ENCODE measurements at places on chromosomes 12 and 14.

- DNase-seq = no peak
These were observed 12.6 kb upstream of the DDX47 start for GRCh38 chr12:12800406-12801180.

DNA sequence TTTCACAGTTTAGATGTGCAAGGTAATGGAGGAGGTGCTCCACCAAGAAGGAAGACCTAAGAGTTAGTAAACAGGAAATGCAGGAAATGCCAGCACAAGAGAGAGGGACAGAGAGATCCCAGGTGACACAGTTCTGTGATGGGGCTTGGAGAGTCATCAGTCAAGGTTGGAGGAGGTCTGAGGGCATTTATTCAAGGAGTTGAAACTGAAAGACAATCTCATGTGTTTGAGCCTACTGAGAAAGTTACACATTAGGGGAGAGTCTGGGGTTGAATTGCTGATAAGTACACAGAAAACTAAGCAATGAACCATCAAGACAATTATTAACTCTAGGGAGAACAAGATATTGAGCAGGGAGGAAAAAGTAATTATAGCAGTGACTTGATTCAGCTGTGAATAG, 138.5 kb downstream of the ANO6 start:
- DNase-seq = no peak

- no peak for DNase-seq
These were observed 64.2 kb upstream of the PDZRN4 start for GRCh38 chr12:41123871-41124270.

DNA sequence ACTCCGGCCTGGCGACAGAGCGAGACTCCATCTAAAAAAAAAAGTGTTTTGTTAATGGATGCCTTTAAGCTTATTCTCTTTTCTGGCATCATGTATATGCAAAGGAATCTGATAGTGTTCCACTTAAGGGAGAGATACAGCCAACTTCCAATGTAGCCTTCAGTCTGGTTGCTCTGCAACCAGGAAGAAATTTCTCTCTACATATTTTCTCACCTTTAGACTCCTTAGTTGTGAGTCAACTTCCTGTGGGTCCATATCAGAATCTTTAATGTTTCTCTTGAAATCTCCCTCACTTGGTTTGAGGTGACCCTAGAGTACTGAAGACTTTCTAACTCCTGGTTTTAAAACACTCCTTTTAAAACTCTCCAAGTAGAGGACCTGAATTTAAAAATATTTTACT, 340.4 kb downstream of the SLC6A15 start:
- no peak for DNase-seq

GRCh38 chr14:94009767-94010166, 12.7 kb downstream of the CCDC197 start:
- peak; percentile 58 for DNase-seq

DNA sequence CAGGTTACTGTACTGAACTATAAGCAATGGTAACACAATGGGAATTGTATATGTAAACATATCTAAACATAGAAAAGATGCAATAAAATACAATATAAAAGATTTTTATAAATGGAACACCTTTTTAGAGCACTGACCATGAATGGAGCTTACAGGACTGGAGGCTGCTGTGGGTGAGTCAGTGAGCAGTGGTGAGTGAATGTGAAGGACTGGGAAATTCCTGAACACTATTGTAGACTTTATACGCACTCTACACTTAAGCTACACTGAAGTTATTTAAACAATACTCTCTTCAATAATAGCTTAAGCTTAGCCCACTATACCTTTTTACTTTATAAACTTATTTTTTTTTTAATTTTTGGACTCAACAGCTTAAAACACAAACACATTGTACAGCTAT, 313.5 kb downstream of the KCNC2 start:
- DNase-seq = no peak

DNA sequence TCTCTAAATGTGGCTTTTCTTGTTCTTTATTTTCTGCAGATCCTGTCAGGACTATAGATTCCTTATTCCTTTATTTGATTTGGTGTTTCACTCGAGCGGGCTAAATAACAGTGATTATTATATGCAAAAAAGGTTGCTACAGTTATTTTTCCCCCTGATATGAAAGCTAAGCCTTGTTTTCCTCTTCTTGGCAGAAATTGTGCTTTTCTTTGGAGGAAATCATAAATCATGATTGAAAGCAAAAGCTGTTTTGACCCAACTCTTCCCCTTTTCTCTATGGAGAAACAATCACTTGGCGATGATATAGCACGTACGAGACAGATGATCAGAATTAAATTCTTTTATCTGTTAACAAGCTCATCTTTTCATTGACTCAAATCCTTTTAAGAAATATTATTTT, 31.4 kb downstream of the PPFIBP1 start:
- DNase-seq = peak; percentile 64

GRCh38 chr14:76133103-76133502, 18.6 kb upstream of the GPATCH2L start:
- DNase-seq = peak; percentile 71

DNA sequence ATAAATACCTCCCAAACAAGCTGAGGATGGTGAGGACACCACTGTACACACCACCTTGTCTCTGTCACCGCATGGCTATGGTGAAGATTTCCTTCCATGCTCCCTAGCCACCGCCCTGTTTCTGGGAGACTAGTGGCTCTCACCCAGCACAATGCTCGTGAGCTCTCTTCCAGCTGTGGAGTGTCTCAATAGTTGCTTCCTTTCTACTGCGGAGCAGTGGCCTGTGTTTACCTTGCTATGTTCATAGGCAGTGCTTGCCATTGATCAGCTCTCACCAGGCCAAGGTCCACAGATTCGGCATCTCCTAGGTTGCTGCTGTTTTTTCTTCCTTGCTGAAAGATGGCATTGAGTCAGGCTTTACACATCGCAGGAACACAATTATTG, 313.6 kb upstream of the RTL1 start:
- no peak for DNase-seq

DNA sequence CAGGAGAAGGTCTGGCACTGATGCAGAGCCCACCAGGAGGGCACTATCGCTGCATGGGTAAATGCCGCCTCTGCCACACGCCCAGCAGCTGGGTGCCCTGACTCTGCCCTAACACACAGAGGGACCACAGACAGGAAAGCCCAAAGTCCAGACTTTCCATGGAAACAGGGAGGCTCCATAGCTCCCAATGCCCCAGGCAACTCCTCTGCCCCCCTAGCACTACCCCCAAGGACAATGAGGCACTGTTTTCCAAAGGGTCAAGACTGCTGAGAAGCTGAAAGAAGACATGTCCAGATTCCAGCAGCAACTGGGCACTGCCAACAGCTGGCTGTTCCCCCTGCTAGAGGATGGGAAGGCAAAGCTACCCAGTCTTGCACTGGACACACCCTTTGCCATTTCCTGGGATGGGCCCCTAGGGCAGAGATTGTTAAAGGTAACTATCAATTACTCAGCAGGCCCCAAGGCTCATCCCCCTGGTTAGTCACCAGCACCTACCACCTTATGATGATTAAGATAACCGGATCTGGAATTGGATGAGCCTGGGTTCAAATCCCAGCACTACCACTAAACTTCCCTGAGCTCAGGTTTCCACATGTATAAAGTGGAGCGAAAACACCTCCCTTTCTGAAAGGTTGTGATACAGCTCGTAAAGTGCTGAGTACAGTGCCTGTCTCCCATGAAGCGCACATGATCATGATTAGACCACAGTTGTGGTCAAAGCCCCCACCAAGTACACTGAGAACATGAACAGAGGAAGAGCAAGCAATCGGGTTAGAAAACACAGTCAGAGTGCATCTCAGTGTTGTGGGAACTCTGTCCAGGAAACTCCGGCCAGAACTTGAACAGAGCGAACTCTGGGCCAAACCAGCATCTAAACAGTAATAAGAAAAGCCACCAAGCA, 3.3 kb downstream of the PXN start:
- peak; percentile 43 for DNase-seq

DNA sequence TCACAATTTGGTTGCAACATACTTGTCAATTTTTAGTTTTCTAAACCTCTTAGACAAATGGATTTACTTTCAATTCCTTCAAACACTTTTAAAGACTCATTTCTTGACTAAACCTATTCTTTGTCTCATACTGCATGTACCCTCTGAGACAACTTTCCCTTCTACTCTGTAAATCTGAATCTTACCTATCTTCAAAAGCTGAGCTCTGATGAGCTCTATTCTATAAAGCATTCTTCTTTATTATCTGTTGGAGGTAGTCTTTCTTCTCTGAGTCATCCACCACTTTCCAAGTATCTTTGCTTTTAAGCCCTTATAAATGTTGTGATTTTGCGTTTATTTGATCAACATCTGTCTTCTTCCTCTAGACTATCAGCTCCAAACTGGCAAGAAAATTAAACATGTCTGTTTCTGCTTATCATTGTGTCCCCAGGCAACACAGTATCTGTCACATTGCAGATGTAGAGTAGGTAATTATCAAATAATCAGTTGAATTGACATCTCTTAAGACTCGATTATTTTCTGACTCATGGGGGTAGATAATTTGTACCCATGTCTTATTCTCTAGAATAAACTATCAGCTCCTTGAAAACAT, 265.6 kb upstream of the FAR2 start:
- peak; percentile 17 for DNase-seq

GRCh38 chr14:55433880-55434804, 6.3 kb downstream of the TBPL2 start:
- DNase-seq = peak; percentile 45

GRCh38 chr12:61524851-61525250, 735.4 kb upstream of the USP15 start:
- no peak for DNase-seq

DNA sequence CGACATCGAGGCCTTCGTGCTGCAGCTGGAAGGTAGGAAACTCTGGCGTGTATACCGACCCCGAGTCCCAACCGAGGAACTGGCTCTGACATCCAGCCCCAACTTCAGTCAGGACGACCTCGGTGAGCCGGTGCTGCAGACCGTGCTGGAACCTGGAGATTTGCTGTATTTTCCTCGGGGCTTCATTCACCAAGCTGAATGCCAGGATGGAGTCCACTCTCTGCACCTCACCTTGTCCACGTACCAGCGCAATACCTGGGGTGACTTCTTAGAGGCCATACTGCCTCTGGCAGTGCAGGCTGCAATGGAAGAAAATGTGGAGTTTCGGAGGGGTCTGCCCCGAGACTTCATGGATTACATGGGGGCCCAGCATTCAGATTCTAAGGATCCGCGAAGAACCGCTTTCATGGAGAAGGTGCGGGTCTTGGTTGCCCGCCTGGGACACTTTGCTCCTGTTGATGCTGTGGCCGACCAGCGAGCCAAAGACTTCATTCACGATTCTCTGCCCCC, 1.4 kb downstream of the RIOX1 start:
- DNase-seq = no peak

- peak; percentile 12 for DNase-seq
These were observed 2.8 kb upstream of the EML1 start for GRCh38 chr14:99790201-99790977.

GRCh38 chr14:105256292-105256960, 8.1 kb downstream of the BTBD6 start:
- no peak for DNase-seq

DNA sequence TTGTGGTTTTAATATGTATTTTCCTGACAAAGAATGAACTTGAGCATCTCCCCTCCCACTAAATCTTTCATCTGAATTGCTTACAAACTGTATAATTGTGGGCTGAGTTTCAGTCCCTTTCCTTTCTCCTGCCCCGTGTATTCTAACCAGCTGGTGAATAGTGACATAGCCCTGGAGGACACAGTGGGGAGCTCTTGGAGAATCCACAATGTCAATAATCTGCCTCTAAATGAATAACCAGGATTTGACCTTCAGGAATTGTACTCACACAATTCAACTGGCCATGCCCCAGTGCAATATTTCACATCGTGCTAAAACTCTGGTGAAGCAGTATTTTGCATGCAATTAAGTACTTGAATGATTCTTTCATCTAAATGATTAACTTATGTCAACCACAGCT, 177.2 kb downstream of the C12orf42 start:
- DNase-seq = no peak

GRCh38 chr12:132825089-132825488, 3.6 kb downstream of the GOLGA3 start:
- DNase-seq = no peak

- DNase-seq = peak; percentile 71
These were observed 19.1 kb downstream of the RPAP3 start for GRCh38 chr12:47686645-47687240.

GRCh38 chr12:77777274-77777673, 53.4 kb upstream of the NAV3 start:
- DNase-seq = no peak

DNA sequence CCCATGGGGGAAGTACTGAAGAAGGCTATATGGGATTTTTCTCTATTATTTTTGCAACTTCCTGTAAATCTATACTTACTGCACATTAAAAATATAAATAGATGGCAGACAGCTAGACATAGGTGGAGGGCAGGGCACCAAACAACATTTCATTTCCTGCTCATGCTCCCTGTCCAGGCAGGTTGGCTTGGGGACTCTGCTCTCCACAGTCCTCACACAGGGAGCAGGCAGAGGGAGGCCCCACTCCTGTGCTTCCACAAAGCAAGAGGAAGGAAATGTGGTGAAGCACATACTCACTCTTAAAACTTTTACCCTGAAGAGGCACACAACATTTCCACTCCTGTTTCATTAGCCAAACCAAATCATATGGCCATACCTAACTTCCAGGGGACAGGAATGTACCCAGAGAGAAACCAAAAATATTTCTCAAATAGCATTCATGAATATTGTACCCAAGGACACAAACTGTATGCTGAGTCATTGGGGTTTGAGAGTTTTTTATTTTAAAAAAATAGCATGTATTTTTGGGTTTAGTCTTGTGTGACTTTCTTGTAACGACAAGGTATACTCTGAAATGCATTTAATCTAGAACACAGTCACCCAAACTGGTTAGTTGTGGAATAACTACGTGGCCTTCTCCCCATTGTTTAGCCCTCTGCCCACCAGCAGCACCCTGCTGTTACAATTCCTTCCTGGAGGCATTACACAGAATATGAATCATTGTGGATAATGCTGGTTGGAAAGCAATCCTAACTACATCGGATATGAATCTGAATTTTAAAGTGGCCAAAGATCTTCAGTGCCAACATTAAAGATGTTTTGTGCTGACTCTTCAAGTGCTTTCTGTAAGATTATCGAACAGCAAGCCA, 40.9 kb downstream of the RTN1 start:
- DNase-seq = peak; percentile 51

DNA sequence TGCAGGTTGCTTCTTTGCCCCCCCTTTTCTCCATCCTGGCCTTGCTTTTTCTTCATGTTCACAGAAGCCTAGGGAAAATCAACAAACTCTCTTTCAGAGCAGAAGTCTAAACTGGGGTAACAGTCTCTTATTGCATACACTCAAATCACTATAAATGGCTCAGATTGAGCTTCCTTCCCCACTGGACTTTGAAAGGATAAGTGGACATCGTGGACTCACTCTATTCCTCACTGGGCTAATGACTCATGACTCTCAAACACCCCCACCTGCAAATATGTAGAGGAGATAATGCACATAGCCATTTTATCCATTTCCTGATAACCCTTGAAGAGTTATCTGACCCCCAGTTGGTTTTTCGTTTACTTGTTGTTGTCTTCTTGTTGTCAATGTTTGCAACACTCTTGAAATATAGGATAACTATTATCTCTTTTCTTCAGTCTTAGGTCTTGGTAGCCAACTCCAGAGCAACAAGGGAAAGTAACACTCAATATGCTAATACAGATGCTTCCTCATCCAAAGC, 221.3 kb downstream of the PIK3C2G start:
- DNase-seq = no peak

- DNase-seq = no peak
These were observed 193.5 kb downstream of the DIO2 start for GRCh38 chr14:80017795-80018194.

Measured in common myeloid progenitor, CD34-positive (primary cell).